Fibroblast of the aortic adventitia (primary cell): ENCODE measurements at places on chromosomes 1 and 21. TPM values are rescaled to one million over a fixed set of nuclear protein-coding genes. Genes with fewer than 3 reads are reported as not detected.

Gene FMO5
- total RNA-seq, result 1.8 and 3.3 TPM in 2 replicates

Gene TMCO1
- 102 and 112 TPM in 2 replicates for total RNA-seq

Gene CRYBG2
- total RNA-seq, result not detected in 2 replicates

Gene FOXD2
- under 0.01 and 0.36 TPM in 2 replicates for total RNA-seq

Gene TDRD5
- not detected in 2 replicates for total RNA-seq

Gene KIF21B
- under 0.01 TPM in 1 of 2 replicates, not detected in the other for total RNA-seq

- DNase-seq, result no peak
Observed at GRCh38 chr1:75613916-75614315, 3.0 kb upstream of the SLC44A5 start.

DNA sequence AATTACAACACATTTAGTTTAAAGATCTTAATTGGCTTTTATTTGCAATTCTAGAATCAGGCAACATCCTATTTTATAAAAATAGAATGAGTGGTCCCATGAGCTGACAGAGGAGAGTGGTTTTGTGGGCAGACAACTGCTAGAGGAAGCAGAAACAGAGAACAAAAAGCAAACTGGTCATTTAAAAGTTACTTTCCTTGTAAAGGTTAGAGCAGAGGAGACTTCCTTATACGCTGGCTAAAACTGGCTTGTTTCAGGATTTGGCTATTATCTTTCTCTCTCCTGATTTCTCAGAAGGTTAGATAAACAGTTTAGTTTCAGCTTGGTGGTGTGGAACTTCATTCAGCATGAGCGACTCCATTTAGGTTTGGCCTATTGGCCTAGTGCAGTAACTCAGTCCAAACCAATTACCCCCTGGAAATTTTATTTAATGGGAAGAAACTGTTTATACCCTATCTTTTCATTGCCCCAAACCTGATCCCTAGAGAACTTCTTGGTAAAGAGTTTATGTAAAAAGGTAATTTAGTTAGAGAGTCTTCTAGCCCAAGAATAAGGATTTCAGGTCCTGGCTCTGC lies 32.2 kb upstream of the IL20 start:
- no peak for DNase-seq

GRCh38 chr1:11227106-11228077 lies 35.0 kb downstream of the MTOR start:
- no peak for DNase-seq

DNA sequence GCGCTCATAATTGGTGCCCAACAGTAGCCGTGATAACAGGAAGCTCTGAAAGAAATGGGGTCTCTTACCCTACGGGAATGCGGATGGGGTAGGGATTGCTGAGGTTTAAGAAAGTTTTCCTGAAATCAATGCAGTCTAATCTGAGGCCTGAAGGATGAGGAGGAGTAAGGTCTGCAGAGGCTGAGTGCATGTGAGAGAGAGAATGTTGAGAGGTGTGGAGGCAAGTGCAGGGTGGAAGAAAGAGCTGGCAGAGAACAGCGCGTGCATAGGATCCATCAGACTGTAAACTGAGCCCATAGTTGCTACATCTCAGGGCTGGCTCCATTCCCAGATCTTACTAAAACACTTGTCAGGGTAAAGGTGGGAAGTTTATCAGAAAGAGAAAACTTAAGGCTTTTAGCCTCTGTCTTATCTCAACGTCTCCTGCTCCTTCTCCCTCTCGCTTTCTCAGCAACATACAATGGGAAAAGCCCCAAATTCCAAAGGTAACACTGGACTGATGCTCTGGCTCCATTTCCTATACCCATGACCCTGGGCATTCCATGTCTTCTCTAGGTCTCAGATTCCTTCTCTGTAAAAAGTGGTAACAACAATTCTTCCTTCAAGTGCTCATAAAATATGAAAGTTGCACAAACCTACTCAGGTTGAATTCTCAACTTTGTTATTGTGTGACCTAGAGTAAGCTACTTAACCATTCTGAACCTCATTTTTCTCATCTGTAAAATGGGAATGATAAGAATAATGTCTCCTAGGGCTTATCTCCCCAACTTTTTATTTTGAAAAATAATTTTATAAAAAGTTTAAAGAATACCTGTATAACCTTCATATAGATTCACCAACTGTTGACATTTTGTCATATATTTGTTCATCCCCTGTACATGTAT lies 75.2 kb downstream of the SH3GLB1 start:
- peak; percentile 91 for DNase-seq

DNA sequence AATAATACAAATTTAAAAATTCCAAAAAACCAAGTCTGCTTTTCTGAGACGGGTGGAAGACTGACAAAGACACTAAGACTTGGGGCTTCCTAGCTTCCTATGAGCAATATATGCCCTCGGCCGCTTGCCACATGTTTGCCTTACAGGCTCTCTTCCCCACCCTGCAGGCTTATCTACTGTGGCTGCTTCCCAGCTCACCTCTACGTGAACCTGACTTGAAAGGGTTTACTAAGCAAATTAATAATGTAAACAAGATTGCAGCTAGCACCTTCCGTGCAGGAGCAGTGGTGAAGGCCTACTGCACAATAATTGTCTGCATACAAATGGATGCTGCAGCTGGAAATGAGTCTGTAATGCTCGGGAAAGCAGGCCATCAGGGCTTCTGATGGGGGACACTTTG lies 152.9 kb upstream of the DAB1 start:
- no peak for DNase-seq

DNA sequence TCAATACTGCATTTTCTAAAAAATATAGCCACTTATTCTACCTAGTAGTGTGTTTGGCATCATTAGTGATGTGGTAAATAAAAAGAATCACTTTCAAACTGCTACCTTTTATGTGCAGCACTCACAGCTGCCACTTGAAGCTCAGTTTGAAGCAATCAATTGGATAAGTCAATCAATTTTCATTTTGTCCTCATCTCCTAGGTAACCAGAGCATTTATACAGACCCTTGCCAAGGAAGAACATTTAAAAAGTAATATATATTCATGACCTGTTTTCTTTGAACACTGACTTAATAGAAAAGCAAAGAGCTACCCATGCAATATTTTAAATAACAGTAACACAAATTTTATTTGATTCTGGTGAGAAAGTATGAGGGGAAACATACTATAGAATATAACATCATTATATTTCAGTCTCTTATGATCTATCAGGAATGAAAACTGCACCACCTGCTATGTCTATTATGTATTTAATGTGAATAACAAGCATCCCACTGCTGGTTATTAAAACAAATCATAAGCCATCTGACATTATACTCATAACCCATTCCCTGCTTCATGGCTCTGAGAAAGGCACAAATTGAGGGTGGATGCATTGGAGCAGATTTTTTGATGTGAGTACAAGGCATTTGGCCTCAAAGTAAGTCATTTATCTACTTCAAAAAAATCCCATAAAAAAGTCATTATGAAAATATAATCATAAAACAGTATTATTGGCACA lies 168.4 kb upstream of the C21orf91 start:
- no peak for DNase-seq

DNA sequence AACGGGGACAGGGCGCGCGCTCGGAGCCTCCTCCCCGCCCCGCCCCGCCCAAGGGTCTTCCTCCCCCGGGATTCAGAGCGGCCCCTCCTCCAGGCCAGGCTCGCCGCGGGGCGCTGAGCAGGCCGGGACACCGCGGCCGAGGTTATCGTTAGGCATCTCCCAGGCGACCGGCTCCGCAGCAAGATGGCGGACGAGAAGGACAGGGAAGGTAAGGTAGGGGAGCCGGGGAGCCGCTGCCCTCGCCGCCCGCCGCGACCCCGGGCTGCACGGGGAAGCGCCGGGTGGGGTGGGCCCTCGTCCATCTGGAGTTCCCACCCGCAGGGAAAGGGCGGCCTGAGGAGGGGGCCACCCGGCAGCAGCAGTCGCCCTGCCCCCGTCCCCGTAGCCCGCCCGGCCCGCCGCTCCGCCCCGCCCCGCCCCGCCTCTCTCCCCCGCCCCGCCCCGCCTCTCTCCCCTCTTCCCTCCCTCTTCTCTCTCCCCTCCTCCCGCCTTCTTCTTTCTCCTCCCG lies 105.9 kb upstream of the HNRNPU start:
- peak; percentile 67 for DNase-seq

- DNase-seq, result no peak
Observed at GRCh38 chr1:234692966-234693580, 83.1 kb upstream of the IRF2BP2 start.

GRCh38 chr1:4058122-4058521 lies 158.1 kb upstream of the C1orf174 start:
- DNase-seq, result no peak

DNA sequence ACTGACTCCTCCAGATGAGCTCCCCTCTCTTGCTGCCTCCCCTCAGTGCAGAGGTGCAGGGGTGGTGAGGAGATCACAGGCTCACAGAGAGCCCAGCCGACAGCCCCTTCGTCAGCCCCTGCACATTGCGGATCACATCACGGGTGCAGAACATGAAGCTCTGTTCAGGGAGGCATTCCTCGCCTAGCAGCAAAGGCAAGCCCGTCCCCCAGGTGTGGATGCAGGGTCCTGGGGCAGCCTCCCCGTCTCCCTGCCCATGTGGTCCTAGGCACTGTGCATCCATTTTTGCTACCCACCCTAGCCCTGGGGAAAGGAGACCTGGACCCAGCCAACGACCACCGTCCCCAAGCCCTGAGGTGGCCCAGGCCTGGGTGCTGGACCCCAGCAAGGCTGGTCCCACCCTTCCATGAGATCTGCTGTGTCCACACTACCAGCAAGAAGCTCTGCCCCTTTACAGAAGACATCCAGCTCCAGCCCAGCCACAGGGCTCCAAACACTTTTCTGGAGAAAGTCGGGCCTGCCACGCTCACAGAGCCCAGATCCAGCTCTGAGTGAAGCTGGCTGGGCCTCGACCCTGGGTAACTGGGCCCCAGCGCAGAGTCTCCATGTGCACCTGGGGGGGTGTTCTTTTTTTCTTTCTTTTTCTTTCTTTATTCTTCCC lies 248.7 kb downstream of the NPHP4 start:
- DNase-seq, result no peak

DNA sequence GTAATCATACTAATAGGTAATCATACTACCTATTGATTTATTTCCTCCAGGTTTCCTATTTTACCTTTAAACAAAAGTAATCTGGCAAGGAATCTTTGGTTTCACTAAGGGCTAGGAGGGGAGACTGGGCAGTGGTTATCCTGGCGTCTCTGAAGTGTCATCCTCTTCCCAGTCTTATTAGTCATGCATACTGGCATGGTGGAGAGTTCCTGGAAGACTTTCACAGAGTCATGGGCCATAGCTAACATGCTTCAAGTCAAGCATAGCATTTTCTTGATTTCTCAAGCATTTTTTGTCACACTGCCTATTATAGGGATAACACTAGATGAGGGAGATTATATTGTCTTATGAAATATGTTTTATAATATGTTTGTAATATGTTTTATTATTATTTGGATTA lies 64.0 kb upstream of the ASB17 start:
- DNase-seq, result no peak

- DNase-seq, result peak; percentile 70
Observed at GRCh38 chr1:174998569-174999215, 1.1 kb upstream of the CACYBP start.

DNA sequence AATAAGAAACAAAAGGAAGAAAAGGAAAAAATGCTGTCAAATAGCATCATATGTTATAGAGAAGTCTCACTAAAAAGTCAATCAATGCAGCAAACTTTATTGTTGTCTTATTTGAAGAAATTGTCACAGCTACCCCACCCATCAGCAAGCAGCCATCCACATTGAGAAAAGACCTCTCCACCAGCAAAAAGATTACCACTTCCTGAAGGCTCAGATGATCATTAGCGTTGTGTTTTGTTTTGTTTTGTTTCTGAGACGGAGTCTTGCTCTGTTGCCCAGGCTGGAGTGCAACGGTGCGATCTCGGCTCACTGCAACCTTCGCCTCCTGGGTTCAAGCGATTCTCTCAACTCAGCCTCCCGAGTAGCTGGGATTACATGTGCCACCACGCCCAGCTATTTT lies 29.0 kb downstream of the ATP2B4 start:
- DNase-seq, result no peak

DNA sequence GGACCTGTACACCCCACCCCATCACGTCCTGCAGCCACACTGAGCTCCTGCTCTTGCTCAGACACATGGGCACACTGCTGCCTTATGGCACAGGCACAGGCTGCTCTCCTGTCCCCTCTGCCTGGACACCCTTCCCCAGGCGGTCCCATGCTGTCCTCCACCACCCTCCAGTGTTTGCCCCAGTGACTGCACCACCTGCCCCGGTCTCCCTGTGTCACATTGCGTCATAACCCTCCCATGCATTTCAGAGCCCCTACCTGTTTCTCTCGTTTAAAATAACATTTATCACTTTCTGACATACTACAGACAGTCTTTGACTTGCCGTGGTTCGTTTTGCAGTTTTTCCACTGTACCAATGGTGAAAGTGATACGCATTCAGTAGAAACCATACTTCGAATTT lies 159.2 kb downstream of the CAMTA1 start:
- DNase-seq, result no peak

- DNase-seq, result peak; percentile 30
Observed at GRCh38 chr1:37797750-37798345, 4.2 kb downstream of the MANEAL start.

DNA sequence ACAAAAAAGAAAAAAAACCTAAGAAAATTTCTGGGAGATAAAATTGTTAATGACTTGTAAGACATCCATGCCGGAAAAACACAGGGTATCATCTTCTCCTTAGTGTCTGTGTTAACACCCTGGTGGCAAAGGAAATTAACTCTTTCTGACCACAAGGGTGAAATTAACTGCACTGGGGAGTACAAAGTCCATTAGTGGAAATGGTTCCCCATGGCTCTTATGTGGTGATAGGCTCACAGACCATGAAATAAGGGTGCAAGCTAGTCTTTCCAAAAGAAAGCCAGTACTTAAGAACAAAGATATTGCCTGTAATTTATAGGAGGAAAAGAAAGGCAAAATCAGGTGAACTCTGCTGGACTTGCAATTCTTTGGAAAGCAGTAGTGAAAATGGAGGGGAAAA lies 185.4 kb downstream of the LRRIQ3 start:
- DNase-seq, result no peak

DNA sequence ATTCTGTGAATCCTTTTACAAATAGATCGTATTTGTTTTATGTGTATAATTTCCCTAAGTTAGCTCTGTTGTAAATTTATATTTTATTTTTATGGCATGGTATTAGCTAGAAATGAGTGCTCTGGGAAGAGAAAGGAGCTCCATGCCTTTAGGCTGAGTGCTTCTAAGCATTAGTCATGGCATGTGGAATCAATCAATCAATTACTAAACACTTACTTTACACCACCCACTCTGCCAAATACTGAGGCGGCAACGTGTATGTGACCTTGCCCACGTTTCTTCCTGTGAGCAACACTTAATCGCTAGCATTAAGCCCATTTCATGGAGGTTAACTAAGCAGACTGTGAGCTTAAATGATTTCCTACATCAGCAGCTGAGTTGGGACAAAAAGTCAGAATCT lies 7.2 kb upstream of the BECN2 start:
- DNase-seq, result peak; percentile 88

- no peak for DNase-seq
Observed at GRCh38 chr1:43997295-43997999, 6.0 kb downstream of the CCDC24 start.

DNA sequence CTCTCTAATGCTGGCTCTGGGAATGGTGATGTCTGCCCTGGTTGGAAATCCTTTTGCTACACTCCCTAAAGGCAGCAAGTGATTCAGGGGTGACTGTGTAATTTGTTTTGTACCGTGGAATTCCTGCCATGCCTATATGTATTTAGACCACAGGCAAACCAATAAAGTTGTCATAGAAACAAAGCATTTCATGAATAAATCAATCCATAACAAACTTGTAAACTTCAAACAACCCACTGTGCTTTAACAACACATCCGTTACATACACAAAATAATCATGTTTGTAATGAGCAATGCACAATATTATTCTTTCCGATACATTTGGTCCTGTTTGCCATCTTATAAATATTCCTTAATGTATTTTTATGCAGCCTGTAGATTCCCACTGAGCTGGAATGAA lies 330.3 kb upstream of the SNX7 start:
- DNase-seq, result peak; percentile 37
